ENCODE measurements at places on chromosomes 3 and 15.

- no peak for DNase-seq
Measured at GRCh38 chr3:113287111-113287802, 75.9 kb downstream of the BOC start.

DNA sequence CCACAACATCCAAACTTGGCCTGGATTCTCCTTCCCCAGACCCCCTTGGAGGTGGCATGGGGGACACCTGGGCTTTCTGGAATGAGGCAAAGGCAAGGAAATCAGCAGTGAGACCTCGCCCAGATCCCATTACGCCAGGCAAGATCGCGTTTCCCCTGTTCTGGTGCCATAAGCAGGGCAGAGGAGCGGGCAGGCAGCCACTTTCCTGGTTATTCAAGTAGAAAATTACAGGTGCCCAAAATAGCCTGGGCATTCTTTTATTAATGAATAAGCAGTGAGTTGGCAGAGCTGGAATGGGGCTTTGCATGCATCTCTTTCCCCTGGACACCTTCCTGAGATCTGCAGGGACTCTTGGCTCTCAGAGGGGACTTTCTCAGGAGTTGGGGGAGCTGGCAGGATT is 31.5 kb upstream of the FAM107A start:
- DNase-seq, result no peak

GRCh38 chr15:65930134-65930533 is 60.8 kb downstream of the RAB11A start:
- no peak for DNase-seq

- DNase-seq, result no peak
Measured at GRCh38 chr3:109224333-109224732, 87.8 kb downstream of the C3orf85 start.

- DNase-seq, result no peak
Measured at GRCh38 chr15:101103598-101103997, 148.2 kb downstream of the CHSY1 start.

DNA sequence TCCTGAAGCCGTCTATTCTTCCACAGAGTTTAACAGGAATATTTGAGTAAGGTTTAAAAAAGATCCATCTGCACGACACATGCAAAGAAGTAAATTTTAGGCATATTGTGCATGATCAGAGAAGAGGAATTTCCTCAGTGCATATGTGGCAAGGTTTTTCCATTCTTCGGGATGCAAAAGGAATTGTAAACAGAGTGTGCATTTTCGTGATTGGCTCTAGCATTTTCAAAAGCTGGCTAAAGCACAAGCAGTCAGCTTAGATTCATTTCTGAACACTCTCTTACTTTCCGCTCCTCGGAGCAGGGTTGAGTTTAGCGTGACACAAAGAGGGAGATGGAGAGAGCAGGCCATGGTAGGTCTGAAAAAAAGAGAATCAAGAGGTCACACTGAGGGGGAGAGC is 128.2 kb downstream of the ADAMTS9 start:
- DNase-seq, result no peak

DNA sequence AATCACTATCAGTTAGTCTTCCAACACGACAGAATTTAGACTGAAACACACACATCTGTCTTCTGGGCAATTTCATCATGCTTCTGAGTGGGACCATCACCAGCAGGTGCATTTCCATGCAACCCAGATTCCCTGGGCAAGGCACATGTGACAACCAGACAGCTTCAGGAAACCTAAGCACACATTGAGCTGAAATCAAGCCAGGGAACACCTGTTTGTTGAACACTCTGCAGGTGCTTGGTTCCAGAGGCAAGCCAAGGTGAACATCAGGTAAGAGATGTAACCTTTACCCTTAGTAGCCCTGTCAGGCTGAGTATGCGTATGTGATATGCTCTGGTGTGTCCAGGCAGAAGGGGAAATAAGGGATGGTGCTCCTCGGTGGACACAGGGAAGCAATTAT is 3.3 kb upstream of the PSMD2 start:
- no peak for DNase-seq

DNA sequence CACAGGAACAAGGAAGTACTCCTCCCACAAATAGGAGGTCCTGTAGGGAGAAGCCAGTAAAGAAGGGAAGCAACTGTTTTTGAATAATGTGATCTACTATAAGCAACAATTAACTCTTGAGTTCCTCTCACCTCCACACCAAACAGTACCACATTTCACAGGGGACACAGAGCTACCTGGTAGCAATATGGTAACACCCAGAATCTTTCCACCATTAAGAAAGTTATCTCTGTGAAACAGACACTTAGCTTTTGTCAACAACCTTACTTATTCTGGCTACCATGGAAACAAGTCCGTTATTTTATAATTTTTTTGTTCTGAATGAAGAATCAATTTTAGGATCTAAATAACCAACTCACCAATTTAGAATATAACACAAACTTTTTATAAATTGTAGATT is 49.5 kb downstream of the TBL1XR1 start:
- no peak for DNase-seq

GRCh38 chr3:61218504-61218903 is 32.7 kb downstream of the FHIT start:
- DNase-seq, result no peak

DNA sequence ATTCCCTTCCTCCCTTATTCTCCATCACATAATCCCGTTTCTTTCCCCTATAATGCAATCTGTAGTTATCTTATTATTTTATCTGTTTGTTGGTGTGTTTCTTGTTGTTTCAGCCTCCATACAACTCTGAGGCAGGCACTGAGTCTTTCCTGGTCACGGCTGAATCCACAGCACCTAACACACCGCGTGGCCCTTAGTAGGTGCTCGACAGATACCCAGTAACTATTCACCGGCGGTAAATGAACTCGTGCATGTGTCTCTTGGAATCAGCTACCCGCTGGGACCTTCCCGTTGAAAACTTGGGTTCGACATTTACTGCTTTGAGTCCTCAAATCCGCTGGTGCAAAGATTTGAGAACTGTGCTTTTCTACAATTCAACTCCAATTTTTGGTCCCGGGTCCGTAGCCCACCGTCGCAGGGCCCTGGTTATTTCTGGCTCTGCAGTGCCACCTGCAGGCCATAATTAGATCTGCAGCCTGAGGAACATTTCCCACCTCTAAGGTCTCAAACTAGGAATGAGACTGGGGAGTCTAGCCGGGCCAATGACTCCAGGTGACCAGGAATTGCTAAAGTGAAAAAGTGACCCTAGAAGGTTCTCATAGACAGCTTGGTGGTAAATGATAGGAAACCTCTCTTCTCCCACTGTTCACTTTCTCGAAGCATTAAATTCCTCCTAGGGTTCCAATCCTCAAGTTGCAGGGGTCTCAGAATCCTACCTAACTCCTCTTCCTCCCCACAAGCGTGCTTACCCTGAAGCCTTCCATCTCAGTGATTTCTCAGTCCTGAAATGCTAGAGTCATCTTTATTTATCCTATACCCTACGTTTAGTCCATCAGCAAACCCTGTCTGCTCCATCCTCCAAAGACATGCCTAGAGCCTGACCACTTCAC is 40.0 kb upstream of the TRH start:
- peak; percentile 28 for DNase-seq
